ENCODE measurements at places on chromosomes 4 and X. TPM values are rescaled to one million over a fixed set of nuclear protein-coding genes. Genes with fewer than 3 reads are reported as not detected.
A peak's percentile ranks its signal among the peaks of the same experiment; 100 is the strongest.

EPHA5 gene
- total RNA-seq: 13.7 TPM

TKTL2 gene
- total RNA-seq: 0.67 TPM

QRFPR gene
- total RNA-seq: not detected

C4orf36 gene
- total RNA-seq: 0.81 TPM

SOWAHD gene
- 0.87 TPM for total RNA-seq

PDE5A gene
- total RNA-seq: 9.3 TPM

CYBB gene
- total RNA-seq: 0.24 TPM

HSD17B13 gene
- total RNA-seq: 0.21 TPM

RHOH gene
- total RNA-seq: 0.25 TPM

DNAAF6 gene
- 0.16 TPM for total RNA-seq

ADRA2C gene
- 2.8 TPM for total RNA-seq

NDP gene
- total RNA-seq: 18.6 TPM

SLC38A5 gene
- 89.4 TPM for total RNA-seq

DCAF4L1 gene
- 0.25 TPM for total RNA-seq

- ATAC-seq: no peak
Observed at GRCh38 chr4:113311047-113311446, 261.6 kb downstream of the ANK2 start.

- no peak for ATAC-seq
Observed at GRCh38 chrX:104427693-104428092, 138.3 kb upstream of the IL1RAPL2 start.

DNA sequence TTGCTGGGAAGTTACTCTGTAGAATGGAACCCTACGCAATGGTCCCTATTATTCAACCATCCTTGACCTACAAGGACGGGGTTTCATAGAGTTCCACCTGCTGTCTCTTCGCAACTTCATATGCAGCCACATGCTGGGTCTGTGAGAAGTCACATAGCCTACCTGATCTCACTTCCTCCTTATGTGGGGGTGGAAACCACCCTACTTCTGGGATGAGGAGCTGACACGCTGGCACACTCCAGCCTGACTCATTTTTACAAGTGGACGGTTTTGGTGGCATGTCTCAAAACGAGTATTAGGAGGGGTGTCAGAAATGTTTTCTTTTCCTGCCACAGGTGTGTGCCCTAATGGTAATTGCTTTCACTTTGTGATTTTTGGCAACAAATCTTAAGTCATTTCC, 36.8 kb upstream of the ARSD start:
- ATAC-seq: no peak

- ATAC-seq: no peak
Observed at GRCh38 chrX:30253257-30253656, 6.3 kb downstream of the MAGEB1 start.

DNA sequence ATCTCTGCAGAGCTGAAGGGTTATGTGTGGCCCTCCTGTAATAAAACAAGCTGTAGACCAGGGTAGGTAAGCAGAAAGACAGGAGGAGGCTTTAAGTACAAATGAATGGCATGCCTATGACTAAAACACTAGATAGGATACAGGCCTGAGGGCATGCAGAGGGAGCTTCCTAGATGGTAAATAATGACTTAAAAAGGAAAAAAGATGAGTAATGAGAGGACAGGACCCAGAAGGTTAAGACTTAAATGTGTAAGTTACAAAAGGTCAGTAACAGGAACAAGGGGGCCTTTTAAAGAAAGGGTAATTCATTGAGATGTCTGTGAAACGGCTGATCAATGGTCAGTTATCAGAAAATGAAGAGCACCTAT, 194.8 kb downstream of the SOWAHB start:
- no peak for ATAC-seq

DNA sequence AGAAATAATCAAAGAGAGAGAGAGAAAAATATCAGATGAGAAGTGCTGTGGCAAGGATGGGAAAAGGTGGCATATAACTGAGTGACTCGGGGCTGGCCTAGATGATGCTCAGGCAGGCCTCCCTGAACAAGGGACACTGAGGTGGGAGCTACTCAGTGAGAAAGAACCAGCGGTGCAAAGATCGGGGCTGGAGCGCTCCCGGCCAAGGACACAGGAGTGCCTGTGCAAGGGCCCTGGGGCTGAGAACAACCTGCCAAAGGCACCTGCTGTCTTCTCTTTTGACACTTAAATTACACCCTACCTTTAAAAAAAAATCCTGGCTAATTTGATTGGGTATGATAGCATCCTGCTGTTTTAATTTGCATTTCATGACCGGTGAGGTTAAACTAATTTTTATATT, 77.7 kb upstream of the C4orf50 start:
- no peak for ATAC-seq

GRCh38 chr4:6595897-6596537, 21.0 kb downstream of the MAN2B2 start:
- peak; percentile 63 for ATAC-seq

GRCh38 chrX:71181910-71182799, 37.5 kb downstream of the NLGN3 start:
- peak; percentile 89 for ATAC-seq

- no peak for ATAC-seq
Observed at GRCh38 chrX:69050051-69050765, 115.0 kb downstream of the PJA1 start.

GRCh38 chr4:31458813-31459212, 738.6 kb downstream of the PCDH7 start:
- no peak for ATAC-seq

- ATAC-seq: no peak
Observed at GRCh38 chr4:66974665-66975064, 570.6 kb downstream of the CENPC start.

- ATAC-seq: no peak
Observed at GRCh38 chr4:75513526-75514130, 575 bp downstream of the RCHY1 start.

- ATAC-seq: no peak
Observed at GRCh38 chr4:144360146-144360793, 219.8 kb upstream of the GYPA start.

DNA sequence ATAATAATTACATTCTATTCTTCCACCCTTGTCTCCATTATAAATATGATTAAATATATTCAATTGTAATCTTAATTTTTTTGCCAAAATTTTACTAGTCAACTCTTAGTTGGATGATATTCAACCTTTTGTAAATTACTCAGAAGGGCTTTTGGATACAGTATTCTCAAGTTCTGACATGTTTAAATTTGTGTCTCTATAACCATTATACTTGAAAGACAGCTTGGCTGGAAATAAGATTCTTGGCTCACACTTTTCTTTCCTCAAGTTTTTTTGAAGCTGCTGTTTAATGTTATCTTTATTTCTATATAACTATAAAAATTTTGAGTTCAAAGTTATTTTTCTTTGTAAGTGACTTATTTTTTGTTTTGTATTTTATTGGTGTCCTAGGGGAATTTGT, 214.4 kb downstream of the ARAP2 start:
- ATAC-seq: no peak

DNA sequence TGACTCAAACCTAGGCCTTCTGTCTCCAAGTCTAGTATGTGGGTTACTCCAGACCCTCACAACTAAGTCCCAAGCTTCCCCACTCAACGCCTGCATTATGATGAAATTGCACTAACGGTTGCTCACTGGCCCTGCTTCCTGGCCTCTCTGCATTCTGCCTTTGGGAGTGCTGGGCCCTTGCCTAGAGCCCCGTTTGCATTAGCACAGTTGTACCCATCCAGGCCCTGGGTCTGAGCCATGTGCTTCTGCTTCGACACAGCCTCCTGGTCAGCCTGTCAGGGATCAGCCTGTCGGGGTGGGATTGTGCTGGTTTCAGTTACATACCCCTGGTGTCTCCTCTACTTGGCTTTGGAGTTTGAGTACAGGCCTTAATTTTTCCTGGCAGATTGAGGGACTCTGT, 58.4 kb downstream of the DCUN1D4 start:
- peak; percentile 35 for ATAC-seq

DNA sequence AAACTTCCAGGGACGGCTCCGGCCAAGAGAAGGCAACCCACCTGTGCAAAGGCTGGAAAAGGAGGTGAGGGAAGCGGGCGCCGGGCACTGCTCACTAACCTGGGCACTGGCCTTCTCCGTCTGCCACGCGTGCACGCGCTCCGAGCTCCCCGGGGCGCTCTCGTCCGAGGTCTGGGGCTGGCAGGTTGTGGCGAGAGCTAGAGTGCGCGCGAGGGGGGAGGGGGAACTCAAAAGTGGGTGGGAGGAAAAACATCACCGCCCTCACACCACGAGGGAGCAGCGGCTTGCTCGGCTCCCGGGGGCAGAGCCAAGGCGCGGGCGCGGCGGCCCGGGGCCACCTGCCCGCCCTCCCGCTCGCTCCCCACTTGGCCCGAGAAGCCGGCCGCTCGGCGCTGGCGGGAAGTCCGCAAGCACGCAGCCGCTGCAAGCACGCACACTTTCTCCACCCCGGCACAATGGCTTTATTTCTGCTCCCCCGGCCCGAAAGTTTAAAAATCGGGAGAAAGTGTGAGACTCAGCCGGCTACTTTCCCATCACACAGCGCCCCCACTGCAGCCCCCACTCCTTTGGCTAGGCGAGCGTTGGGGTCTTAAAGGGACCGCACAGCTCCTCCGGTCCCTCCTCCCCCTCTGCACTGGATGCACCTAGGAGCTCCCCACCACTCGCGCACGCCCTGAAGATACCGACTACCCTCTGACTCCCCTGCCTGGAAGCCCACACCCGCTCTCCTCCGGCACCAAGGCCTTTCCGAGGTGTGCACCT, at the start of gene CHRDL1:
Gene CHRDL1 (minus strand): TSS at position 173 of the 762 bp plus-strand sequence. CDS start 3,636 bp downstream, outside the sequence.
- ATAC-seq: peak; percentile 80

GRCh38 chr4:181307824-181308223, 935.4 kb upstream of the TENM3 start:
- ATAC-seq: no peak

Measured in motor neuron (in vitro differentiated cells).